RPMI7951 (cell line): ENCODE measurements at places on chromosomes 1 and 21. TPM values are rescaled to one million over a fixed set of nuclear protein-coding genes. Genes with fewer than 3 reads are reported as not detected.

Gene SLC9C2
- total RNA-seq: not detected in 2 replicates

Gene VTCN1
- not detected in 2 replicates for total RNA-seq

DNA sequence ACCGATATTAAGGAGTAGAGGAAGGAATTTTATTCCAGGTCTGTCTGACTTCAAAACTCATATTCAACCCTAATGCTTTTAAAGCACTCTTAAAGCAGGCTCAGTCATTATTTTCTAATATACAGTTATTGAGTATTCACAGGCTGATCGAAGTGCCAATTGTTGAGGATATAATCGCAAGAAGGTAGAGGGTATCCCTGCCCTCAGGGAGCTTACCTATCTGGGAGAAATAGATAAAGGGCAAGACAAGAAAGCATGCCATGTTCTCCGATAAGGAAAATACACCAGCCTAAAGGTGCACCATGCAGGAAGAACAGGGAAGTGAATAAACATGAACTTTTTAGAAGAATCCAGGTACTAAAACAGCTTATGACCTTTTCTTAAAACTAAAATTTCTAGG lies 361.2 kb downstream of the SMYD3 start:
- DNase-seq: no peak

Gene YARS1
- 100 and 109 TPM in 2 replicates for total RNA-seq

DNA sequence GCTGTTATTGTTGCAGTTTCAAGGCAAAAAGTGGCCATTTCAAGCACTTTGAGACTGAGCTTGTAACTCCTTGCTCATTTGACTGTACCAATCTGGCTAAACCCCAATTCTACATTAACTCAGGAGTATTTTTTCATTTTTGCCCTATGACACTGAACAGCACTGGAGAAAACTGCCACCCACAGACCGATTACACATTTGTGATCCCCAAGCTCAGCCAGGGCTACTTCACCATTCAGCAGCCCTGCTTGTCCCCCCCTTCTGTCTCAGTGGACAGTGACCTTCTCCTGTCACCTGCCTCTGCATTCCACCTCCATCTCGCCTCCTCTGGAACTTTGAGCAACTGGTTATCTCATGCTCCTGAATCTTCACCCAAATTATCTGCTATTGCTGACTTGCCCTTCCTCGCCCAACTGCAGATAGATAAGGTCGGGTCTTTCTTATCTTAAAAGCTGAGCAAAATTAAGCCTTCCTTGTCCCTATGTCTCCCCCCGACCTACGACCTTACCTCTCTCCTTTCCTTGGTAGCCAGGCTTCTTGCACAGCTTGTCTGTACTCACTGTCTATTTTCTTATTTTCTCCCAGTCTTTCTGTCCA lies 25.3 kb downstream of the SPATA46 start:
- no peak for DNase-seq

DNA sequence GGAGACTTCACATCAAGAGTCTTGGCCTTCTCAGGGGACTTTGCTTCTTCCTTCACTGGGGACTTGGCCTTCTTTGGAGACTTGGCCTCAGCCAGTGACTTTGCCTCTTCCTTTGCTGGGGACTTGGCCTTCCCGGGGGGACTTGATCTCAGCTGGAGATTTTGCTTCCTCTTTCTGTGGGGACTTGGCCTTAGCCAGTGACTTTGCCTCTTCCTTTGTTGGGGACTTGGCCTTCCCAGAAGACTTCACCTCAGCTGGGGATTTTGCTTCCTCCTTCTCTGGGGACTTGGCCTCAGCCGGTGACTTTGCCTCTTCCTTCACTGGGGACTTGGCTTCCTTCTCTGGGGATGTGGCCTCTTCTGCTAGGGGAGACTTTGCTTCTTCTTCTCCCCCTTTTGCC lies 13.5 kb upstream of the CD2 start:
- DNase-seq: no peak

Gene TIAM1
- total RNA-seq: 3.5 and 3.6 TPM in 2 replicates
